ENCODE measurements at places on chromosomes 11 and 22.

GRCh38 chr11:110453684-110454354, 24.1 kb downstream of the FDX1 start:
- DNase-seq, result no peak

DNA sequence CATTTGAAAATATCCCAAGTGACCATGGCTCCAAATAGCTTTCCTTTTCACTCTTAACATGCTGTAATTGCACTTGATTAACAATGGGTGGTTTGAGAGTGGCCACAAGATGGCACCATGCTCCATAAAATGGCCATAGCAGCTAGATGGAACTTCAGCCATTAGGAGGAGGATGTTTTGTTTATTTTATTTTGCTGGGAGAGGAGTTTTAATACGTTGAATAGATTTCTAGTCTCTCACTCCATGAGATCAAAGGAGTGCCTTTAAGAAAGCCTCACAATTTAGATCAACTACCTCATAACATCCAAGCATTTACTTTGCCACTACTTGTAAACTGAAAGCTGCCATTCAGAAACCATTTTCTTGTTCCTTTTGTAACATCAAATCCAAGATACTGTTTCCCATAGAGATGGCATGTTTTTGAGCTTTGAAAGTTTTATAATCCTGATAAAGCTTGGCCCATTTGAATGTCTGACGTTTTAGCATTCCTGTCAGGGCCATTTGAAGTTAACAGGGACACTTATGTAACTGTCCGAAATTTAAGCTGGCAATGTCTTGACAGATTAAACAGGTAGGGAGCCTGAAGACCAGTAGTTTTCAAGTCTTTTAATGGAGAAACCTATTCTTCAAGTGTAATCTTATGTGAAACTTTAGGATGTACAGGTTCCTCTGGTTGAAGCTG, 4.7 kb downstream of the FEN1 start:
- peak; percentile 72 for DNase-seq

DNA sequence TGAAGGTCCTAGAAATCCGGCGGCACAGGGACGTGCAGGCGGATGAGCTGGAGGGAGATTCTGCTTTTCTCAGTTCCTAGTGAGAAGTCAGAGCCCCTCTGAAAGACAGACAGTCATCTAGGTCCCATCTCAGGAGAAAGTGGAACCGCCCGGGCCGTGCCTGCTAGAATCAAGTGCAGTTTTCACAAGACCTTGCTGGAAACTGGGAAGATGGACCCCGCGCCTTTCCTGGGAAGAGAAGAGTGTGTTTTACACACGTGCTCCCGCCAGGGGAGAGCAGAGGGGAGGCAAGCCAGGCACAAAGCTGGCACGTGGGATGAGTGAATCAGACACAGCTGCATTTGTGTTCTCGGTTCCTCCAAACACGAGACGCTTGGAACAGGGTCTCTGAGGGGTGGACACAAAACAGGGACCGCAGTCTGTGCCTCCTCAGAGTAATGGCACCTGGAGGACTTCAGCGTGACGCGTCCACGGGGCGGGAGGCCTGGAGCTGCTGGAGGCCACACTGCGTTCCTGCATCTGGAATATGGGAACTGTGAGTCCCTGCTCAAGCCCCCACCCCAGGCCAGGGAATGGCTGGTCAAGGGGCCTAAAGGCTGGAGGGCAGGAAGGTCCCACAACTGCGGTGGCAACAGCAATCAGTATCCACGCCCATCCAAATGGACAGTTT, 218.3 kb downstream of the BRD1 start:
- DNase-seq, result no peak

GRCh38 chr22:29519996-29520395, 33.6 kb downstream of the THOC5 start:
- no peak for DNase-seq

- no peak for DNase-seq
These were observed 622.1 kb downstream of the METTL15 start for GRCh38 chr11:28730336-28730735.

GRCh38 chr22:46646531-46647215, 26.5 kb downstream of the GRAMD4 start:
- DNase-seq, result no peak

- DNase-seq, result no peak
These were observed 88.1 kb downstream of the MAML2 start for GRCh38 chr11:96254854-96255253.

GRCh38 chr22:37126882-37127281, 17.4 kb upstream of the TMPRSS6 start:
- DNase-seq, result no peak

DNA sequence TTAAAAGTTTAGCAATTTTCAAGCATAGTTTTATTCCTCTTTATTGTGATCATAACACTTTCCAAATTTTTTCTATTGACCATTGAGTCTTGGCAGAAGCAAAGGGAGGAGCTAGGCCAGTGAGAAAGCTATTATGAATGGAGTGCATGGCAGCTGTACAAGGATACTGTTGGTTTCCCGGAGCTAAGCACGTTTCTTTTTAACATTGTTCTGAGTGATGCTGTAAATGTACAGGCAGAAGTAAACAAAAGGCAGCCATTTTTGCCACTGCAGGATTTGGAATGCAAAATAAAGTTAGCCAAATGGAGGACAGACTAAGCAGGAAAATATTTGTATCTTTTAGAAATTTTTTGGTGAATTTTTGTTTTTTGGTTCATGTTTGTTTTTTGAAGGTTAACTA, 16.2 kb downstream of the CBL start:
- no peak for DNase-seq

DNA sequence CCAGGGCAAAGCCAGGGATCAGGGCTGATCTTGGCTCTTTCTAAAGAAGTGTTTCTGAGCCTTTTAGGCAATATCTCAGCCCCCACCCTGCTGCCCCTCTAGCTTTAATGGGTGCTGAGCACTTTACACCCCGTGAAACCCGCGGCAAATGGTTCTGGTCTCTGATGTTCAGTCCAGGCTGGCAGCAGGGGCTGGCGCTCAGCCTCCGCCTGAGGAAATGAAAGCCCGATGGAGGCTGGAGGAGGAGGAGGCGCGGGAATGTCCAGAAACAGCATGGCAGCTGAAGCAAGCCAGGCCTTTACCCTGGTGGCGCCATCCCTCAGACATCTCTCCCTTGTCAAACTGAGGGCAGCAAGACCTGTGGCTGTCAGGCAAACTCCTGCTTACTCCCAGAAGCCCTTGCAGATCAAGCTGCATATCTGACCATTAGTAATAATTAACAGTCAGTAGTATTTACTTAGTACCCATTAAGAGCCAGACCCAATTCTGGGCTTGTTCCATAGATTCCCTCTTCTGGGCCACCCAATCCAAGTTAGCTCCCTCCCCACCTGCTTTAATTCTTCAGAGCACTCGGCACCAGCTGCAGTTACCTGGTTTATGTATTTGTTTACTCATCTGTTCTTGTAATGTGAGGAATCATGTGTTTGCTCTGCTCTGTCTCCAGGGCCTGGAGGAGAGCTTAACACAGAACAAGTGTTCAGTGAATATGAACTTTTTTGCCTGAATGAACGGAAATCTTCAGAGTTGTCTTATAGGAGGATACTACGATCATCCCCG, 15.0 kb upstream of the ALX4 start:
- DNase-seq, result no peak
